Naive thymus-derived CD4-positive, alpha-beta T cell (primary cell): ENCODE measurements at places on chromosomes 4 and X.

DNA sequence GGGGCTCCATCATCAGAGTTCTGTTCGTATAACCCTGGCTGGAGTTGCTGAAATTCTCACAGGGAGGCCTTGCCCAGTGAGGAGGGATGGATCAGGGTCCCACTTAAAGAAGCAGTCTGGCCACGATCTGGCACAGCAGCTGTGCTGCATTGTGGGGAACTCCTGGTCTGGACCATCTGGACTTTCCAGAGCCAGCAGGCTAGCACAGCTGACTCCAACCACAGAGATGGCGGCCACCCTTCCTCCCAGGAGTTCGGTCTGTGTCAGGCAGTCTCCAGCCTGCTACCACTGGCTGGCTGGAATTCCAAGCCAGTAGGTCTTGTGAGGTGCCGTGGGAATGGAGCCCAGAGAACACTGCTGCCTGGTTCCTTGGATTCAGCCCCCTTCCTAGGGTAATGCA, 62.0 kb downstream of the SLAIN2 start:
- no peak for DNase-seq

- DNase-seq = no peak
Measured at GRCh38 chrX:15293451-15293850, 22.0 kb downstream of the ASB11 start.

DNA sequence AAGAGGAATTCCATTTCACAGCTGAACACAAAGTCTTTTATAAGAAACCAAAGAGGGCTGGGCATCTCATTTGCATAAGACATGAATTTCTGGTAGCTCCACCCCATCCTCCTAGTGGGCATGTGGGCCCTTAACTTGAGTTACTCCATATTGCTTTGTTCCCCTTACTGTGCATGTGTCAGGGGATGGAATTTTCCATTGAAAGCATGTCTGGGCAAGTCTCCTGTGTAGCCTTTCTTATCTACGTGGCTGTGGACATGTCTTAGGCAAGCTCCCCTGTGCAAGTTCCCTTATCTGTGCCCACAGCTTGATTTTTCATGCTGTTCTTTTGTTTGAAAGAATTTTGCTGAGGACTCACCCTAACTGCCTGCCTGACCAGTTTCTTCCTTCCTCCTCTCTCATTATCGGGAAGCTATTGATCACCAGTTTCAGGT, 123.5 kb upstream of the JADE1 start:
- DNase-seq = no peak

- DNase-seq = no peak
Measured at GRCh38 chr4:121070274-121070673, 2.1 kb downstream of the NDNF start.

GRCh38 chrX:41666251-41666650, 22.5 kb upstream of the GPR34 start:
- no peak for DNase-seq

DNA sequence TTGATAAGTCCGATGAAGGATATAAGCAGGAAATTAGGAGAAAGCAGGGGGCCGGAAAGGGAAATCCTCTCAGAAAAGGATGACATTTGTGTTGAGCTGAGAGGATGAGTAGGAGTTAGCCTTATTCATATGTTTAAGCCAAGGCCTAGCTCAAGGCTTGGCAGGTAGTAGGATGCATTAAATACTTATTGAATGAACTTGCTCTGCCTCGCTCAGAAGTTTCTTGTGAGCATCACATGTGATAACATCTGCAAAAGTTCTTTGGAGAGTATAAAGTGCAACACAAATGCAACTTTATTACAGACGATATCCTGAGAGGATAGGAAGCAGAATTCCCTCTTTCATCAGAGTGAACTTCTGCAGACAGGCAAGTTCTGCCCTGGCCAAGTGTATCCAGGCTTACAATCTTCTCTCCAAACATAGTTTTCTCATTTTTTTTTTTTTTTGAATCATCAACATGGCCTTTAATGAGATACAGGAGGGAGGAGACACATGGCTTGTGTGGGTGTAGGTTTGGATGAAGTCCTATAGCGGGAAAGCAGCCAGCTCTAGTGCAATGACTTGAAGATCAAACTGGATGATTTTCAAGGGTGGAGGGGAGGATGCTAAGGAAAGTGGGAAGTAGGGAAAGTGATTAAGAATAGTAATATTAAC, 48.1 kb downstream of the LUZP4 start:
- no peak for DNase-seq

DNA sequence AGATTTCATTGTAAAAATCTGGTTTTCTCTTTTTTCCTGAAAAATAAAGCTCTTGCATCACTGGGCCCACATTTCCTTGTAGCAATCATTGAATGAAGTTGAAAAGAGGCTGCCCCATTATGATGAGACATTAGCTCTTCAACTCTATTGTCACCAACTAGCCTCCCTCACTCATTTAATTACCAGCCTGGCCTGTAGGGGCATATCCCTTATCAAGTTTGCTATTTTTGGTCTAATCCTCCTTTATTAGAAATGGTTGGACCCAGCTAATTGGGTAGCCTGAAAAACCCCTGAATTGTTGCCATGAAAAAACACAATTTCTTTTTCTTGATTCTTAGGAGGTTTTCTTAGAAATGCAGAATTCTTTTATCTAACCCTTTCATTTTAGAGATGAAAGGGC, 164.6 kb upstream of the CASK start:
- no peak for DNase-seq
